ENCODE measurements at places on chromosomes 2 and 18. TPM values are rescaled to one million over a fixed set of nuclear protein-coding genes. Genes with fewer than 3 reads are reported as not detected.

DNA sequence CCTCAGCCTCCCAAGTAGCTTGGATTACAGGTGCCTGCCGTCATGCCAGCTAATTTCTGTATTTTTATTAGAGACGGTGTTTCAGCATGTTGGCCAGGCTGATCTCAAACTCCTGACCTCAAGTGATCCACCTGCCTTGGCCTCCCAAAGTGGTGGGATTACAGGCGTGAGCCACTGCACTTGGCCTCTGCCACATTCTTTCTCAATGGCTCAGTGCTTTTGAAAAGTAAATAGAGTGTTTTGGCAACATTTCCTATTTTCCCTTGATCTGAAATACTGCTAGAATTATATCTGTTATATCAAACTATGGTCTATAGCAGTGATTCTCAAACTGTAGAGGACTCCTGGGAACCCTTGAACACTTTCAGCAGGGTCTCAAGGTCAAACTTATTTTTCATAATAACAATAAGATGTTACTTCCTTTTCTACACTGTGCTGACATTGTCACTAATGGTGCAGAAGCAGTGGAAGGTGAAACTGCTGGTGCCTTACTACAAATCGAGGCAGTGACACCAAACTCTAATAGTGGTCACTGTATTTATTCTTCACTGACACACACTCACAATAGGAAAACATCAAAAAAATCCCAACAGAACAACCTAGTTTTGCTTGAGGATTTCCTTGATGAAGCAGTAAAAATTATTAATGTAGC, 10.6 kb downstream of the DAW1 start:
- DNase-seq, result no peak

DNA sequence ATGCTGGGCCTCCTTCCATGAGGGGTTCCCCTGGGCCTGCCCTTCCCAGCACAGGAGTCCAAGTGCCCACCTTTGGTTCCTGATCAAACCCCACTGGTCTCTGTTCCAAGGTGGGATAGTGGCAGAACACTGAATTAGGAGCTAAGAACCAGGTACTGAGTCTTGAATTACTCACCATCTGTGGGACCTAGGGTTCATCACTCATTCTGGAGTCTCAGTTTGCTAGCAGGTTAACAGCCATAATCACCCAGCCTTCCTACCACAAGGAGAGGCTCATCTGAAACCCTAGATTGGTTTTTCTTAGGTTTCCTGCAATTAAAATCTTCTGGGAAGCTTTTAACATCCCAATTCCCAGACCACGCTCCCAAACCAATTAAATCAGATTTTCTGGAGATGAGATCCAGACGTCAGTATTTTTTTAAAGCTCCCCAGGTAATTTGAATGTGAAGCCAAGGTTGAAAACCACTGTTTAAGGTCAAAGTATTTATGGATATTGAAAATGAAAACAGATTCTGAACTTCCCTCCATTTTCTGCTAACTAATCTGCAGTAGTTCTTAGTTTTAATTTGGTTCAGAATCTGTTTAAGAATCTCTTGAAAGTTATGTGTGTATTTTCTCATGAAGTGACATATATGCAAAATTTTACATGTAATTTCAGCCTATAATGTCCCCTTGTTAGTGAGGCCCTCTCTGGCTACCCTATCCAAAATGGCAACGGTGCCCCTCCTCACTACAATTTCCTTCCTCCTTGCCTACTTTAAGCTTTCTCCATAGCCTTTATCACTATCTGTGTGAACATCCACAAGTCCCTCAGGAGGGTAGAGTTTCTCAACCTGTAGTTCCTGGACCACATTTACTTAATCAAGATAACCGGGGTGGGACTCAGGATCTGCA, 166.5 kb upstream of the CXCR4 start:
- DNase-seq, result no peak

DNA sequence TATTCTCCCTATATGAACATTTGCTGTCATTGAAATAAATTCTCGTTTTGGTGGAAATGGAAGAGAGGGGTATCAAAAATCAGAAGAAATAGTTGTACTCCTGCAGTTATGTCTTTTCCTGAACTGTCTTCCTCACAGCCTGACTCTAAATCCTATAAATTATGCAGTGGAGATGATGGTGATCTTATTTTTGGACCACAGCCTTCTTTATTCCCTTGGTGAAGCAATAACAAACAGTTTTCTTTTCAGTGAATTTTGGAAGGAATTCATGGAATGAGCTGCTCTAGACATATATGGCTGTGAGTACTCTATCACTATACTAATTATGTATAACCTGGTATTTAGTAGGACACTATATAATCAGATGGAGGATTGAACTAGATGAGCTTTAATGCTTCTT, 1.7 kb upstream of the SLC25A12 start:
- DNase-seq, result no peak

- no peak for DNase-seq
Observed at GRCh38 chr2:101657787-101658186, 39.7 kb upstream of the MAP4K4 start.

GRCh38 chr18:77763530-77764145, 514.0 kb downstream of the GALR1 start:
- DNase-seq, result no peak

- DNase-seq, result peak; percentile 62
Observed at GRCh38 chr2:30359644-30360167, 87.3 kb upstream of the LCLAT1 start.

The OTOS gene
- not detected for total RNA-seq

The ALKAL2 gene
- 69.5 TPM for total RNA-seq

All from mucosa of gallbladder (tissue), 1 donor.